ENCODE measurements at places on chromosomes 12 and 14.

DNA sequence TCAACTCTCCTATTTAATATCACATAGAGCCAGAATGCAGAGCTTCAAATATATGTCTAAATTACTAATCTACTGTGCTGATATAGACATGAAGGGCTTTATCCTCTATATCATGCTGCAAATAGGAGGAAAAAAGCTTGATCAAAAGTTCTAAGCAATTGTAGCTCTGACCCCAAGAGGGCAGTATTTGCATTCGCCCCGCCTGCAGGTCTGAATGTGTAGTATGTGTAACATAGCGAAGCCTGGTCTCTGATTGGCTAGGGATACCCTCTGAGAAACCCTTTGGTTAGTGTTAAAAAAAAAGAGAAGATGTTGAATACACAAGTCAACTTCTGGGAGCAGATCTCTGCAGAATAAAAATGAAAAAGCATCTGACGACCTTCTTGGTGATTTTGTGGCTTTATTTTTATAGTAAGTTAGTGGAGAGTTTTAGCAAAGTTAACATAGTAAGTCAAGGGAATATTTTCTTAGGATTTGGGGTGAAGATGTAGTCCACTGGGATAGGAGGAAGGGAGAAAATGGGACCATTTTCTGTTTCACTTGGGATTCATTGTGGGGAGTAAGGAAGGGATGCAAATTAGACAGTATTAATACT, 151.6 kb upstream of the OR4E1 start:
- DNase-seq: peak; percentile 13

- DNase-seq: no peak
Measured at GRCh38 chr12:72716221-72716620, 444.1 kb downstream of the TRHDE start.

- no peak for DNase-seq
Measured at GRCh38 chr14:33532553-33532952, 418.3 kb downstream of the EGLN3 start.

DNA sequence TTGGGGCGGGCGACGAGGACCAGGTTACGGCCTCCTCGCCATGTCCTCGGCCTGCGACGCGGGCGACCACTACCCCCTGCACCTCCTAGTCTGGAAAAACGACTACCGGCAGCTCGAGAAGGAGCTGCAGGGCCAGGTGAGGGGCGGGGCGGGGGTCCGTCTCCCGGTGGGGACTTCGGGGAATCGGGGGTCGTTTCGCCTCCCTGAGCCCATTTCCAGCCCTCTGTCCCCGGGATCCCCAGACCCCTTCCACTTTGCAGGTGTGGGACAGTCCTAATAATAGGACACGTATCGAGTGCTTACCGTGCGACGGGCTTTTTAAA, 380 bp downstream of the ANKRD13A start:
- DNase-seq: no peak

DNA sequence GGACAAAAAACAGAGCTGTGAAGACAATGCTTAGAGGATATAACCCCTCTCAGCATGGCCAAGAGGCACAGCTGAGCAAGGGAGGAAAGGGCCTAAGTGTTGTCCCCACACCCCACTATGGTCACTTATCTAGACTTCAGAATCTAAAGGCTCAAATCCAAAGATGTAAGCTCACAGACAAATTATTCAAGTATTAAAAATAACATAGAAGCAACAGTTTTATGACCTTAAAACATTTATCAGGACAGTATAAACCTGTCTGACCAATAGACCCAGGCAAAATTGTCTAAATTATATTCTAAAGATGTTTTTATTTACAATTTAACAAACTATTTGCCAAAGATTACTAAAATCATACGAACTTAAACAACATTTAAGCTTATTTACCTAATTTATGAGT, 28.1 kb upstream of the PRICKLE1 start:
- DNase-seq: no peak

GRCh38 chr12:88805692-88806091, 225.4 kb upstream of the KITLG start:
- DNase-seq: no peak

DNA sequence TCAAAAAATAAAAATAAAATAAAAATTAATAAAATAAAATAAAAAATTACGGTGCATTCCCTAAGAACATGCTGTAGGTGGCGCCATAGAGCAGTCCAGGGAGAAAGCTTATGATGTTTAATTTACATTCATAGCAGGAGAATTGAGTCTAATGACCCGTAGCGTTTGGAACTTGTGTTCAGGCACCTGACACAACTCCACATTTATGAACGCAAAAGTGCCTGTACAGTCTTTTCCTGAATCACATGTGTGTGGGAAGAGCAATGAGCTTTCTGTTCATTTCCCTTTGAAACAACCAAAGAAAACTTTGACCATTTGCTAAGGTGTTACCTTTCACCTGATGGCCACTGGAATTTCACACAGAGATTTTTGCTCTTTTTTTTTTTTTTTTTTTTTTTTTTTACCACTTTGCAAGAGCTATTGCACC, 60.6 kb upstream of the KCNA1 start:
- no peak for DNase-seq

GRCh38 chr12:45244561-45245343, 28.9 kb downstream of the ANO6 start:
- DNase-seq: no peak

DNA sequence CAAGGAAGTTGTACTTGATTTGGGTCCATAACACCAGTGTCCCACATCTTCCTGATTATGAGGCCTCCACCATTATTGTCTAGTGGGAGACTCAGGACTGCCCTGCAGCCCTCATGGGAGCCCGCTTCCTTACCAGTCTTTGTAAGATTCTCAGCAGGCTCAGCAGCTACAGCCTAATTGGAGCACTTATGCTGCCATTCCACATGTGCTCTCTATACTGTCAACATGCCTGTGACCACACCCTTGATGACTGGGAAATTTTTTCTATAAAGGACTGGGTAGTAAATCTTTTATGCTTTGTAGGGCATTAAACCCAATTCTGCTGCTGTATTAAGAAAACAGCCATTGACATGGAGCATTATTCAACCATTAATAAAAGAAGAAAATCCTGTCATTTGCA, 145.5 kb upstream of the IGF1 start:
- DNase-seq: no peak

DNA sequence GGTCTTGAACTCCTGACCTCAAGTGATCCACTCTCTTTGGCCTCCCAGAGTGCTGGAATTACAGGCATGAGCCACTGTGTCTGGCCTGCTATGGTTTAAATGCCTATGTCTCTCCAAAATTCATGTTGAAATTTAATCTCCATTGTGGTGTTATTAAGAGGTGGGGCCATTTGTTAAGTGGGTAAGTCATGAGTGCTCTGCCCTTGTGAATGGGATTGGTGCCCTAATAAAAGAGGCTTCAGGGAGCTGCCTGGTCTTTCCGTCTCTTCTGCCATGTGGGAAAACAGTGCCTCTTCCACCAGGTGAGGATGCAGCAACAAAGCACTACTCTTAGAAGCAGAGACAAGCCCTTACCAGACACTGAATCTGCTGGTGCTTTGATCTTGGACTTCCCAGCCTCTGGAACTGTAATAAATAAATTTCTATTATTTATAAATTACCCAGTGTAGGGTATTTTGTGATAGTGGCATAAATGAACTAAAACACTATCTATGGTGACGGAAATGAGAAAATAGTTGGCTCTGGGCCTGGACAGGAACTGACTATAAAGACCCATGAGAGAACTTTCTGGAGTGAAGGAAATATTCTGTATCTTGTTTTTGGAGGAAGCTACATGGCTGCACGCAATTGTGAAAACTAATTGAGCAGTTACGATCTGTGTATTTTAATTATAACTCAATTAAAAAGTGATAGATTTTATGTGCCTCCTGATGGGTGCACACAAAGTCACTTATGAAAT, 12.1 kb upstream of the ATP23 start:
- no peak for DNase-seq

GRCh38 chr12:120235369-120236323, 29.9 kb downstream of the PXN start:
- no peak for DNase-seq

DNA sequence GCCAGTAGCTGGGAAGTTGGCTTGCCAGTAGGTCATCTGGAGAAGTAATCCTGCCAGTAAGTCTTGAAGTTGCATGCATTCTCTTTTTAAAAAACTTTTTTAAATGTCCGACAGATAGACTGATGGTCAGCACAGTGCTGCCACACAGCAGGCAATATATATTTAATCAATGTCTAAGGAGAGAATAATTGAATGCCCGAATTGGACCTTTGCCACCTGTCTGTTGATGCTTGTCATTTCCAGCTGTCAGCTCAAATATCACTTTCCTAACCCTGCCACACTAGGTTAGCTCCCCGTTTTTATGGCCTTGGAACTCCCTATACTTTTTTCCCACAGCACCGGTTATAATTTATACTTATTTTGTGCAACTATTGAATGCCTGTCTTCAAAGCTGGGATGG, 2.1 kb upstream of the SLC15A4 start:
- no peak for DNase-seq

GRCh38 chr12:56834886-56835285, 71.8 kb downstream of the HSD17B6 start:
- DNase-seq: no peak

DNA sequence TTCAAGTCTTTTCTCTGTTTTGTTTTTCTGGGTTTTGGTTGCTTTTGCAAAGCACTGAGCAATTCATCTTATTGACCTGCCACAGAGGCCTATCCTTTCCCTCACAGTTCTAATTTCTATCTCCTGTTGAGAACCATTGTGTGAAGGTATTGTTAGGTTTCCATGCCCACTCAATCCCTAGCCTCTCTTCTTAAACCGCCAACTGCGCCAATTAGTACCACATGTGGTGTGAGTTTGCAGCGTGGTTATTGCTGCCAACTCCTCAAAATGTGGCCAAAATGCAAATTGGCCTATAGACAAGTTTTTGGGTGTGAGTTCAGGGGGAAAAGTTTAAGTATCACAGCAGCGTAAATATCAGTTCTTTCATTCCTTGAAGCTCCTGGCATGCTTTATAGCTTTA, 232.6 kb downstream of the FLRT2 start:
- DNase-seq: no peak

DNA sequence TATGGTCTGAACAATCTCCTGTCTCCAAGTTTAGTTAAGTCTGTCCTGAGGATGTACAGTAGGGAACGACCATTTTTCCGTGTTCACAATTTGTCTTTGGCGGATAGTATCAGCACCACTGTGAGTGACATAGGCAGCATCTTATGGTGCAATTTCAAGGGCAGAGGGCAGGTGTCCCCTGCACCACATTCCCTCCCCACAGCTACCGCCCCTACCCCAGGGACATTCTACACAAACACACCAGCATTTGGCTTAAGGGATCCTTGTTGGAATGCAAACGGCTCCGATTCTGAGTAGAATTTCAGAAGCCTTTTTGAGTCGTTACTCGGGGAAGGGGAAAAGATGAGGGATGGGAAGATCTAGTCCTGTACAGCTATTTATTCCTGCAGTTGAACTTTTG, 25.1 kb upstream of the DICER1 start:
- no peak for DNase-seq

- no peak for DNase-seq
Measured at GRCh38 chr12:31226639-31227038, 99.3 kb downstream of the SINHCAF start.

- no peak for DNase-seq
Measured at GRCh38 chr14:78927261-78927660, 757.1 kb downstream of the NRXN3 start.

DNA sequence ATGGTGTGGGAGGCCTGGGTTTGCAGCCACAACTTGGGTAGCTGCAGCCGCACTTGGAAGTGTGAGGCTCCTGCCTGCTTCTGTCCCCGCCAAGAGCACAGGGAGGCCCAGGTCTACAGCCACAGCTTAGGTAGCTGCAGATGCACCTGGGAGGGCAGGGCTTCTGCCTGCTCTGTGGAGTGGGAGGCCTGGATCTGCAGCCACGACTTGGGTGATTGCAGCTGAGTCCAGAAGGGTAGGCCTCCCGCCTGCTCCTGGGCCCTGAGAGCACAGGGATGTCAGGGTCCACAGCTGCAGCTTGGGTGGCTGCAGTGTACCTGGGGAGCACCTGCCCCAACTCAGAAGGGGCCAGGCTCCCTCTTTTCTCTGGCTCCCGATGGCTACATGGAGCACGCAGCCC, 287.3 kb downstream of the AEBP2 start:
- DNase-seq: no peak

- no peak for DNase-seq
Measured at GRCh38 chr12:106067606-106068205, 71.0 kb downstream of the NUAK1 start.

GRCh38 chr12:113467142-113467501, 4.5 kb downstream of the LHX5 start:
- DNase-seq: no peak

GRCh38 chr12:13536219-13536910, 339.8 kb downstream of the EMP1 start:
- no peak for DNase-seq

DNA sequence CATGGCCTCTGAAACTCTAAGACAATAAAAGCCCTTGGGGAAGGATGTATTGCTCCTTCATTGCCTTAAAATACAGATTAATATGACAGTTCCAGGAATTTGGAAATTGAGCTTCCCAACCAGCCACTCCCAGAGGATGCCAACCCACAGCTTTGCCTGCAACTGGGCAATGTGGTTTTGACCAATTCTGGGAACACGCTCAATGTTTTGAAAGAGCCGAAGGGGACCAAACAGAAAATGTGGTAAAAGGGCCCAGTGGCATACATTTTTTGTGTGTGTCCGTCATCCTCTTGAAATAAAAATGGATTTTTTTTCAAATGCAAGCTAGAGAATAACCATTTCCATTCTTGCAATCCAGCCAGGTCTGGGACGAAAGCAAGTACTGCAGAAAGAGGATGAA, 88.3 kb upstream of the PLEKHG7 start:
- DNase-seq: no peak

DNA sequence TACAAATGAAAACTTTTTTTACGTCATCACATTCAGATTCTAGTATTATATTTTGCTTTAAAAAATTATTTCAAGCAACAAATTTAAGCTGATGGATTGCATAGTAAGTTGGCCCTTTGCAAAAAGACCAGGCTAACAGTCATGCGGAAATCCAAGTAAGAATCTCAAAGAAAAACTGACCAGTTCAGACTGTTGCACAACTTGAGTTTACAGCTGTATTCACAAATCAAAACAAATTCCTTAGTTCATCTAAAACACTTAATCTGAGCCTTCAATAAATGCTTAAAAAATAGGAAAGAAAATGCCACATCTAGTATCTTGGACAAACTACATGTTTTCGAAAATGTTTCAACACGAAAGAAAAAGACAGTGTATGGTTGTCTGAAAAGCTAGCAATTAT, 847 bp downstream of the CCDC59 start:
- no peak for DNase-seq

DNA sequence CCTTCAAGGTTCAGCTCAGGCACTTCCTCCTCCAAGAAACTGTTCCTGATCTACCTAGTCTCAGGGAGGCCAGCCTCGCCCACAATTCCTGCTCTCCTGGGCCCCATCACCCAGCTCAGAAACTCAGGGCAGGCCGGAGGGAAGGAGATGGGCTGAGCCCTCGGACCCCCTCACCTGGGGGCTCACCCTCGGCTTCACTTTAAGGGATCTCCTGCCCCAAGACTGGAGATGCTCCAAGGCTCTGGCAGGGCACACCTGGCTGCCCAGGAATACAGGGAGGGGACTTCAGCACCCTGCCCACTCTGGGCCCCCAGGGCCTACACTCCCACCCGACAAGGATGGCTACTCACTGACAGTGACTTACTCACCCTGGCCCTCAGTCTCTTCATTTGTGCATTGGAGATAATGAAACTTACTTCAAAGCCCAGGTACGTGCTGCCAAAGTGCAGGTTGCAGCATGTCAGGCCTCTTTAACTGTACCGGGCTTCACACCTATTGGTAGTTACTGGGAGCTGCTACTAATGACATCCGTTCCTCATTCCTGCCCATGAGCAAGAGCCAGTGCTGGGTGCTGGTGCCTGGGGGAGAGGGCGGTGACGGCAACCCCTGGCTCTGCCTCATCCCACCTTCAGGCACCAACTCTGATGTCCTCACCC, 21.0 kb upstream of the PPP1R13B start:
- no peak for DNase-seq

Measured in stimulated activated CD4-positive, alpha-beta T cell treated with anti-CD3 and anti-CD28 coated beads, Interleukin-12 subunit alpha, Interleukin-12 subunit beta, amount 100 ng/mL, for 4 hours (primary cell).